Activated B cell treated with CpG ODN at 0.5 μM for 24 hours (primary cell): ENCODE measurements at places on chromosomes 1 and 21. TPM values are rescaled to one million over a fixed set of nuclear protein-coding genes. Genes with fewer than 3 reads are reported as not detected.

FHAD1 gene
- total RNA-seq = not detected in 2 replicates

ZSWIM5 gene
- 1.6 and 2.3 TPM in 2 replicates for total RNA-seq

- no peak for DNase-seq
These were observed 170.4 kb upstream of the NR5A2 start for GRCh38 chr1:199857108-199857507.

- DNase-seq = no peak
These were observed 111.2 kb downstream of the LIPI start for GRCh38 chr21:14099570-14099969.

ICOSLG gene
- total RNA-seq = 36.4 and 40.9 TPM in 2 replicates

GRCh38 chr1:45976623-45977022 is 155.8 kb downstream of the PIK3R3 start:
- no peak for DNase-seq

CD53 gene
- 491 and 522 TPM in 2 replicates for total RNA-seq

ADGRL2 gene
- not detected in 2 replicates for total RNA-seq

RTCA gene
- total RNA-seq = 32.3 and 34.5 TPM in 2 replicates

DNA sequence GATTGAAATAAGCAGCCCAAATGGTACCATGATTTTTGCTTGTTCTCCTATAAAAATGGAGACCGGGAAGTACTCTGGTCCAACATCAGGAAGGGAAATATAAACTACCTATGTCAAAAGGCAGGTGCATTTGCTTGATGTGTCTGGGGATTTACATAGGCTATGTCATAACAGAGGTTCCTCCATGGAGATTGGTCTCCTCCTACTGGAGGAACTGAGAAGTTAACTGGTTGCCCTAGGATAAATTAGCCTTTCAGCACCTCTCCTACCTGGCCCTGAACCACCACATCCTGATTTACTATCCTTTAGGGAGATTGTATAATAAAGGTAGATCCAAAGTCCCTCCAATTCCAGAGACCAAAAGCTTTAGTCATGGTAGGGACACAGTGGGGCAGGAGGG is 1109.3 kb upstream of the B3GALT2 start:
- DNase-seq = no peak

GRCh38 chr1:30748098-30748698 is 9.4 kb downstream of the LAPTM5 start:
- DNase-seq = no peak

- DNase-seq = no peak
These were observed 1037.4 kb upstream of the TMPRSS15 start for GRCh38 chr21:19440792-19441655.

GMEB1 gene
- total RNA-seq = 26.8 and 27.4 TPM in 2 replicates

PPIAL4G gene
- total RNA-seq = 0.42 and 0.62 TPM in 2 replicates

MSH4 gene
- total RNA-seq = 1.2 and 1.4 TPM in 2 replicates
